Activated CD4-positive, alpha-beta T cell treated with anti-CD3 and anti-CD28 coated beads, Interleukin-10, Interleukin-2, amounts not matched to agents 100 ng/mL and 50 ng/mL, durations not matched to agents 16 hours and 8 hours (primary cell): ENCODE measurements at places on chromosomes 3 and 15.

GRCh38 chr15:61996056-61996635, 64.1 kb downstream of the VPS13C start:
- no peak for DNase-seq

GRCh38 chr15:27165590-27165989, 194.6 kb downstream of the GABRG3 start:
- DNase-seq: no peak

GRCh38 chr3:37519661-37520060, 342.0 kb upstream of the CTDSPL start:
- DNase-seq: no peak

- DNase-seq: no peak
Observed at GRCh38 chr15:92034227-92034626, 180.7 kb downstream of the SLCO3A1 start.

- DNase-seq: no peak
Observed at GRCh38 chr15:63836579-63836978, 2.8 kb upstream of the HERC1 start.

DNA sequence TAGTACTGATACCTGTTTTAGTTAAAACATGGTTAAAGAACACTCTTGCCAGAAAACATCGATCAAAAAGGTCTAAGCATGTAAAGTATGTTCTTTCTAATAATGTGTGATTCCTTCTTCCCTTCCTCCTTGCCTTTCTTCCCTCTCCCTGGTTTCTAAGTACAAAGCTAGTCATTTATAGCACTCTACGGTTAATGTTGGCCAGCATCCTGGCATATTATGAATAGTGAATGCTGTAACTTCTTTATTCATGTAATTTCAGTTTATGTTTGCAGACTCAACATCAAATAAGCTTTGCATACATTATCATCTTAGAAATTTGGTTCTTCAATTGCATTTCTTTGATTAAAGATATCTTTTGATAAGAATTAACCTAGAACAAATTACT, 27.1 kb downstream of the P2RY12 start:
- no peak for DNase-seq

DNA sequence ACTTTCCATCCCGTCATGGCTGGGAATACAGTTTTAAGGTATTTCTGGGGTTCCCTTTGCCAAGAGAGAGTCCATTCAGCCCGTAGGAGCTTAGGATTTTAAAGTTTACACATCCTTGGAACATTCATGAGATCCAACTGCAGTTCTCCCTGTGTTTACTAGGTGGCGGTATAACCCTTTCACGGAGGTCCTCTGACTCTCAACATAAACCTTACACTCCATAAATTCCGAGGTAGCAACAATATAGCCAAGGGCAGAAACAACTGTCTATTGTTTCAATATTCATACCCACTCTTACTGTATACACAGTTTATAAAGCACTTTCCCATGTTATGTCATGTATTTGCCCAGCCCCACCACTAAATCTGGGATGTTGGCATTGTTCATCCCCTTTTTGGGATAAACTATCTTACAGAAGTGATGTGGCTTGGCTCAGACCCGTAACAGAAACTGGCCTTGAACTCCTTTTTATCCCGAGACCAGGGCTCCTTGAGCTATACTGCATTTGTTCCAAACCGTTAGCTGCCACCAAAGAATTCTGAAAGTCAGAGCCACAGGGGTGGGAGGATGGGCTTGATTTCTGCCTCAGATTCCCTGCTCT, 69.2 kb upstream of the COL6A5 start:
- DNase-seq: peak; percentile 55

GRCh38 chr3:188031121-188031520, 122.8 kb upstream of the LPP start:
- DNase-seq: no peak

GRCh38 chr3:156582532-156583183, 27.7 kb upstream of the SSR3 start:
- DNase-seq: peak; percentile 10

DNA sequence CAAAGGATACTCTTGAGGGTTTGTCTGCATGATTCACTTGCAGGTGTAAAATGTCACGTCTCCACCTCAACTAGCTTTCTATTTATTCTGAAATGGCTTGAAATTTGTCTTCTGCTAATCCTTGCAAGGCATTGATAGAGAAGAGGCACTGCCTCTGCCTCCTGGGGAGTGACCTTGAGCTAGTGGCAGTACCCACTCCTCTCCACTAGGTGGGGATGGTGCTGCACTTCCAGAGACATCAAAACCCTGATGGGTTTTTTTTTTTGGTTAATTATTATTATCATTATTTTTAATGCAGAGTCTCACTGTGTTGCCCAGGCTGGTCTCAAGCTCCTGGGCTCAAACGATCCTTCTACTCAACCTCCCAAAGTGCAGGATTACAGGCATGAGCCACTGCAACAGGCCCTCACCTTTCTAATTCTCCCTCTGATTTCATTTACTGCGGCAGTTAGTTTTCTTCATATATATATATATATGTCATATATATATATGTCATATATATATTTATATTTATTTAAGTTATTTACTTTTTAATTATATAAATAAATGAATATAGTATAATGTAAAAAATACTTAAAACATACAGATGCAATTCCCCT, 117.6 kb upstream of the EIF1B start:
- peak; percentile 64 for DNase-seq

DNA sequence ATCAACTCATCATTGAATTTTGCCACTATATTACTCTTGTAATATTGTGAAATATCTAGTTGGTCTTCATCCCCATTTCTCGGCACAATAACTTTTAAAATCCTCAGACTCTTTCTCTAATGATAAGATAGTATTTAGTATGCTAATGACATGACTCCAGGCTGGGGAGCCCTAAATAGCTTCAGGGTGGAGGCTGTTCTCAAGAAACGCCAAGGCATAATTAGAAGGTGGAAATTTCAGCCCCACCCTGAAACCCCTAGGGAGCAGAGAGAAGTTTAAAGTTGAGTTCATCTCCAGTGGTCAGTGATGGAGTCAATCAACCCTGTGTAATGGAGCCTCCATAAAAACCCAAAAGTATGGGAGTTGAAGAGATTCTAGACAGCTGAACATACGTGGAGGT, 81.1 kb upstream of the SERPINI2 start:
- DNase-seq: no peak

DNA sequence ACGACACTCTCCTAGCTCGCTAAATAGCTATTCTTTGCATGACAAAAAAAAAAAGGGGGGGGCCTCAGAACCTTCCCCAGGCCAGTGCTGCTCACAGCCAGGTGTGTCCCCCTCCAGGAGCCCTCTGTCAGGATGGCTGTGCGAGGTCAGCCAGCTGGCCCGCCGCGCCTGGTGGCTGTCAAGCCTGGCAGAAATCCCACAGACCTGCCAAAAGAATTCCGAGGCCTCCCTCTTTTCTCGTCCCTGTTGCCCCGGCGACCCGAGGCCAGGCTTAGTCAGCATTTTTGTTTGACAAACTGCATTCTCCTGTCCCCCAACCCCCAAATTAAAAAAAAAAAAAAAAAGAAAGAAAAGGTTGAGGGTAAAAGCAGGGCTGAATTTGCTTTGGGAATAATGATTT, 61.9 kb downstream of the TM4SF4 start:
- no peak for DNase-seq

DNA sequence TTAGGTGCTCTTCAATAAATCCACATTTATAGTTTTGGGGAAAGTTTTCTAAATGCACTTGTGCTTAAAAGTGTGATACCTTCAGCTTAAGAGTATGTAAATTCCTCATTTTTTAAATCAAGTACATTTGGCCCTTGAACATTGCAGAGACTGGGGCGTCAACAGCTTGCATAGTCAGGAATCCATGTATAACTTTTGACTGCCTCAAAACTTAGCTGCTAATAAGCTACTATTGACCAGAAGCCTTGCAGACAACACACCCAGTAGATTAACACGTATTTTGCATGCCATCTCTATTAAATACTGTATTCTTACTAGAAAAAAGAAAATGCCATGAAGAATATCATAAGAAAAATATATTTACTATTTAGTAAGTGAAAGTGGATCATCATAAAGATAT, 1211.8 kb upstream of the ALCAM start:
- DNase-seq: no peak

GRCh38 chr15:88997531-88997930, 84.4 kb upstream of the MFGE8 start:
- no peak for DNase-seq

- no peak for DNase-seq
Observed at GRCh38 chr15:34951993-34952392, 17.5 kb downstream of the AQR start.

GRCh38 chr3:40254891-40255290, 54.6 kb upstream of the EIF1B start:
- no peak for DNase-seq

- peak; percentile 42 for DNase-seq
Observed at GRCh38 chr15:88476635-88477060, 9.1 kb downstream of the MRPS11 start.
